Right lobe of liver (tissue), 6 donors: ENCODE measurements at places on chromosomes 1 and 21. TPM values are rescaled to one million over a fixed set of nuclear protein-coding genes. Genes with fewer than 3 reads are reported as not detected.

Gene EFNA3
- 0.26 TPM for total RNA-seq

Gene WDTC1
- 17.9 TPM for total RNA-seq

Gene OPTC
- total RNA-seq: not detected

DNA sequence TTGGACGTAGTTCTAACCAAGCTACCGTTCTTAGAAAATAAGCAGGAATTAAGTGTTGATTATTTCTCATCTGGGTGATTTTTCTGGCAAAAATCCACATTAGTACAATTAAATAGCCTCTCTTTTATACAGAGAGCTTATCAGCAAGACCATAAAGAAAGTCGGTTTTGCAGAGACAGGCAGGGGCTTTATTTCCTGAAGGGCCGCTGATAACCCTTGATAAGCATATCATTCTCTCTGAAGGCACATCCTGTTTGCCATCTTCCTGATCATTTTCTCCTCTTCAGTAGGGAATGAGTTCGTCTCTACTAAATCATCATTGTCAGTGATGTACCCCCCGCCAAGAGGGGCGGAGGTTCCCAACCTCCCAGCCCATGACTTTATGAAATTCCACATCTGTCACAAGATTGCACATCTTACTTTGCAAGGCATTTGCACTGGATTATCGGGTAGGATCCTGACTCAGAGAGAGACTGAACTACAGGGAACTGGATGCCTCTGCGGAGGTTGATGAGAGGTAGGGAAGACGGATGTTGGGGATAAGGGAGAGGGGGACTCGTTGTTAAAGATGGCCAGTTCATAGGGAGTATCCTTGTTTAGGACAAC lies 115.7 kb downstream of the KCNJ6 start:
- no peak for DNase-seq

GRCh38 chr1:159089184-159089791 lies 12.7 kb upstream of the AIM2 start:
- no peak for DNase-seq

GRCh38 chr1:1013922-1014648 lies 788 bp downstream of the ISG15 start:
- DNase-seq: peak; percentile 30

- DNase-seq: no peak
Measured at GRCh38 chr1:201348211-201348566, 29.3 kb downstream of the TNNT2 start.

DNA sequence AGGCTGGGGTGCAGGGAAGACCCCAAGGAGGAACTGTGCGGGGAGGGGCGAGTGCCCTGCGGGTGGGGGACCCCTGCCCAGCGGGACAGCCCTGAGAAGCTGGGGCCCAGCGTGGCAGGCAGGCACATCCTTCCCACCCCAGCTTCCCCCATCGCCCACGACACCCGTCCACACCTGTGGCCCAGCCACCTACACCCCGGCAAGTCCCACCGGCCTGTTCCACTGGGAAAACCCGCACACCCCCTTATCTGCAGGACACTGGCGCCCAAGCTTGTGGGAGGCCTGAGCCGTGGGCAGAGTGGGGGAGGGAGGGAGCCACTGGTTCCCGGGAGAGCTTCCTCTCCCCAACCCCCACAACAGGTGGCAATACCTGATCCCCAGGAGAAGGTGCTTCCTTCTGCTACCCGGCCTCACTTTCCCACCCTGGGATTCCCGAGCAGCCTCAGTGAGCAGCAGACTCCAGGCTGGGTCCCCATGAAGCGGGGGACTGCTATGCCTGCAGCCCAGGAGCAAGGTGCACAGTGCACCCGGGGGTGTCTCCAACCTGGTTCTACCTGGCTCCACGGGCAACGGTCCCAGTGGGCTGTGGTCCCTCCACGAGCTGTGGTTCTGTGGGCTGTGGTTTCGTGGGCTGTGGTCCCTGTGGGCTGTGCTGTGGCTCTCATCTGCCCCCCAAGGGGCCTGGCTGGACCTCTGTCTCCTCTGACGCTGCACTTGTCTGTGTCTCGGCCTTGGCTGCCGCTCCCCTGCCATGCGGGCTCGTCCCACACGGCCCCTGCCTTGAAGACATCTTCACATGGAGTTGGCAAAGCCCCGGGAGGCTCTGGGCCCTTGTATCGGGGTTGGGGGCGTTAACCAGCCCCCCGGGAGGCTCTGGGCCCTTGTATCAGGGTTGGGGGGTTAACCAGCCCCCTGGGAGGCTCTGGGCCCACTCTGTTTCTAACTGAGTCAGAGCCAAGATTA lies 37.8 kb upstream of the POFUT2 start:
- no peak for DNase-seq

GRCh38 chr21:38041493-38041892 lies 125.2 kb upstream of the KCNJ6 start:
- no peak for DNase-seq
